Cortex of kidney (tissue), 1 donor: ENCODE measurements at places on chromosomes 7 and 10.

DNA sequence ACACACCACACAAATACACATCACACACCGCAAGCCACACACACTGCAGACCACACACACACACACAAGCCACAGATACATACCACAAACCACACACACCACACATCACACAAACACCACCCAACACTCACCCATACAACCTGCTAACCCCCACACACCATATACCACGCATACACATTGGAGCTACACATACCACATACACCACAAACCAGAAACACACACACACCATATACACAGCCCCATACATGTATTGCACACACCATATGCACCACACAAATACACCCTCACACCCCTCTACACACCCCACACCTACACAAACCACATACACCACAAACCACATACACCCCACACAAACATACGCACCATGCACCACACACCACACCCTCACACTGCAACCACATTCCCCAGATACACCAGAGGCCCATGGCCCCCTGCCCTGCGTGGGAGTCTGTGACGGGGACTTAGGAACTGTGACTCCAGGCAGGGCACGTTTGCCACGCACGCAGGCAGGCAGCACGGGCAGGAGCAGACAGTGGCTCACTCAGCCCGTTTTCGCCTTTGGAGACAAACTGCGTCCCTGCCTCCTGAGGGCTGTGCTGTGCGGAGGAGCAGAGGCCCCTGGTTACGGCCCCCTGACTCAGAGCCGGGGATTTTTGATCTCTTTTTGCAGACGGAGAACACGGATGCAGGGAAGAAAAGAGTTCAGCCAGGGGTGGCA, 52.6 kb downstream of the TMEM209 start:
- no peak for DNase-seq

GRCh38 chr7:57202274-57202673, 70.0 kb upstream of the ZNF479 start:
- no peak for DNase-seq

- no peak for DNase-seq
These were observed 729 bp downstream of the DNAJB6 start for GRCh38 chr7:157337316-157338149.

DNA sequence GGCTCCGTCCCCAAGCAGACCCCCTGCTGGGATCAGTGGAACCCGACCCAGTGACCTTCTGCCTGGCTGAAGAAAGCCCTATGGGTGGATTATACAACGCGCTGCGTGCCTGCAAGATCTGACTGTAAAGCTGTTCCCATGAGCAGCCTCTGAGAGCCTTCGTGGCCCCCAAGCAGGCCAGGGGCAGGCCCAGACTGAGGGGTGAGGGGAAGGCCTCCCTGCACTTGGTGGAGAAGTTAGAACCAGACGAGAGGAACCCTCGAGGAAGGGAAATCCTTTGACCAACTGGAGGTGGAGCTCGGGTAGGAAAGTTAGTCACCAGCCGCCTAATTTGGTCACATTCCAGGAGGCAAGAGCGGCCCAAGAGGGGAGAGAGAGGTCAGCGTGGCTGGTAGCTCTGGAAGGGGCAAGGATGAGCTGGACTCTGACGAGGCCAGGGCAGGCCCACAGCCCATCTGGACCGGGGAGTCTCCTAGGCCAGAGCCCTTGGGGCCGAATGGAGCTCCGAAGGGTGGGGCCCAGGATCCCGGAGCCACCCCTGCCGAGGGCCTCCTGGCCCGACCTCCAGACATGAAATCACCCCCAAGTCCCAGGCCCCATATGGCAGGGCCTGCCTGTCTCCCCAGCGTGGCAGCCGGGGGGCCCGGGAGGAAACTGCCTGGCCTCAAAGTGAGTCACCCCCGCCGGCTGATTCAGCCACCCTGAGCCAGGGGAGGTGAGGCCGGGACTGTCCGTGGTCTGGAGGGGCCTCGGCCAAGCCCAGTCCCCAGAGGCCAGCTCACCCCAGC, 23.3 kb upstream of the PDGFA start:
- DNase-seq = no peak

DNA sequence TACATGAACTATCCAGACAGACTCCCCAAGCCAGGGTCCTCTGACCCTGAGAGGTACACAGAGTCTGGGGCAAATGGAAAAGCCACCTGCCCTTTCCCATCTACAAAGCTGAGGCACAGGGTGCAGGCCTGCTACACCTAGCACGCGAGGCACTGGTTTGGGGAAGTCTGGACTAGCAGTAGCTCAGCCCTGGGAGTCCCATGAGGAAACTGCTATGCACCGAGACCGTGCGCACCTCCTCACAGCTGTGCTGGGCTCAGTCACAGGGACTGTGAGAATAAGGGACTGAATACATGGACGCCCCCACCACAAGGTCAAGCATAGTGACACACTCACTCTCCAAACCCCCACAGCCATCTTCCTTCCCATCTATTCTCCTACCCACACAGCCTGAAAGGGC, 8.2 kb downstream of the MAT1A start:
- no peak for DNase-seq

DNA sequence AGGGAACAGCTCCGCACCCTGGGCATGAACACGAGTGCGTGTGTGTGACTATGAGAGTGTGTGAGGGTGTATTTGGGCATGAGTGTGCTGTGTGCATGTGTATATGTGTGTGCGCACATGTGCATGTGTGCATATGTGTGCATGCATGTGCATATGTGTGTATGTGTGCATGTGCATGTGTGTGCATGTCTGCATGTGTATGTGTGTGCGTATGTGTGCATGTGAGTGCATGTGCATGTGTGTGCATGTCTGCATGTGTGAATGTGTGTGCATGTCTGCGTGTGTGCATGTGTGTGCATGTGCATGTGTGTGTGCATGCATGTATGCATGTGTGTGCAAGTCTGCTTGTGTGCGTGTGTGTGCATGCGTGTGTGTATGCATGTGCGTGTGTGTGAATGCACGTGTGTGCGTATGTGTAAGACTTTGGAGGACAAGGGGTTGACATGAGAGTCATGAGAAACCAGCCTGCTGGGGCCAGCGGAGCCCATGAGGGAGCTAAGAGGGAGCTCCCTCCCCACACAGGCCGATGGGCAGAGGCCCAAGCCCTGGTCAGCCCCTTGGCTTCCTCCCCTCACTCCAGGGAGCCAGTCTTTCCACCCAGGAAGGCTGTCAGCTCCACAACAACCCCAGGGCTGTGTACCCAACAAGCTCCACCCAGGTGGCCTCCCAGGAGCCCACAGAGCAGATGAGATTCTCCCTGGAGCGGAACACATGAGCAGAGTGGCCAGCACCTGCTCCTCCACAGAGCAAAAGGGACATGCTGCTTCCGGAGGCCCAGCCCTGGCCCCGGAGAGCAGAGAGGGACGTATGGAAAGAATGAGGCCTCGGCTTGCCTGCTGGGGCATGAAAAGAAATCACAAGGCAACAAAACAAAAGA, 142.5 kb upstream of the PPP2R2D start:
- DNase-seq = no peak

- DNase-seq = no peak
These were observed 1.5 kb downstream of the ADGRA1 start for GRCh38 chr10:133088956-133089800.

- DNase-seq = no peak
These were observed 10.7 kb upstream of the PPP3CB start for GRCh38 chr10:73506491-73506890.

DNA sequence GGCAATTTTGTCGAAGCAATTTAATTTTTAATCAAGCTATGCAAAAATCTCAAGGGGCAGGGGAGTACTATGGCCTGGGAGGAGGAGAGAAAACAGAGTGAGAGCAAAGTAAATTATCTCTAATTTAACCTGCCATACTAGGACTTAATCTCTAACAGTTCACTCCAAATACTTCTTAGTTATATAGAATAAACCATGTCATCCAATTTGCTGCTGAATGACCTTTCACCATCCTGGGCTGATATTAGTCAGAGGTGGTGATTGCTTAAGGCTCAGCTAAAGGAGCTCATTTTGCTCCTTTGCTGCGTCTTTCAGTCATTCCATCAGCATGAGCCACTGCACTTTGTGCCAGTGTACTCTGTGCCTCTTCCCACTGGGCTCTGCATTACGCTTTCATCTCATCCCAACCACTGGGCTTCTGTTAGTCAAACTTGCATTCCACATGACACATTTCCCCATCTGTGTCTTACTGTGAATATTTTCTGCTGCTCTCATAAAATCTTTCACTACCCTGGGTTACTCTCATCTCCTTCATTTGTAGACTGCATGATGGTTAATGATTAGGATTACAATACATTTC, 84.3 kb downstream of the CD36 start:
- no peak for DNase-seq

DNA sequence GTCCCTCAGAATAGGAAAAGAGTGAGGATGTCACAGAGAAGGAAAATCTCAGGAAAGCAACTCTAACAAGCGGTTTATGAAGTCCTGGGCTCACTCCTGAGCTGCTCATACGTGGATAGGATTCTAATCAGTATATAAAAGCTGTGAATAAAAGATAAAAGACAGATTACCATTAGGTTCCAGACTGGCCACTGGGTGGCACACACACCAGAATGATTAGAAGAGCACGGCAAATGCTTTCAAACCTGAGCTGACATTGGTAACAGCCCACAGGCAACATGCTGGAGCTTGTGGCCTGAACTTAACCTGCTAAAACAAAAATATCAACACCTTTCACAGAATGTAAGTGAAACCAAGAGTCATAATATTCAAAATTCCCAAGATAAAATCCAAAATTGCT, 370.8 kb downstream of the GRID1 start:
- no peak for DNase-seq
